ENCODE measurements at places on chromosomes 1 and 21. TPM values are rescaled to one million over a fixed set of nuclear protein-coding genes. Genes with fewer than 3 reads are reported as not detected.

The FAM151A gene
- not detected for total RNA-seq

The MCOLN3 gene
- total RNA-seq: 4.1 TPM

The SLAMF1 gene
- 0.03 TPM for total RNA-seq

The MXRA8 gene
- total RNA-seq: 0.11 TPM

The DYRK3 gene
- 40.4 TPM for total RNA-seq

The OR2T35 gene
- not detected for total RNA-seq

The KIAA0040 gene
- not detected for total RNA-seq

The LCE2B gene
- total RNA-seq: not detected

The ARHGEF16 gene
- total RNA-seq: 0.05 TPM

The POLR3GL gene
- total RNA-seq: 8.3 TPM

The MROH9 gene
- not detected for total RNA-seq

The ZNF593OS gene
- total RNA-seq: not detected

The PTGS2 gene
- 4.0 TPM for total RNA-seq

The LAMC2 gene
- 55.4 TPM for total RNA-seq

The TEX38 gene
- not detected for total RNA-seq

The LMOD1 gene
- total RNA-seq: not detected

The CD5L gene
- total RNA-seq: not detected

The BRINP3 gene
- total RNA-seq: not detected

The LCE2C gene
- total RNA-seq: not detected

The AMY1B gene
- total RNA-seq: not detected

The SHC1 gene
- total RNA-seq: 173 TPM

The TRIM67 gene
- total RNA-seq: not detected

The SERTAD4 gene
- total RNA-seq: 11.8 TPM

The OR2T2 gene
- not detected for total RNA-seq

All from HT1080 (cell line).